ENCODE measurements at places on chromosomes 6 and 20.

DNA sequence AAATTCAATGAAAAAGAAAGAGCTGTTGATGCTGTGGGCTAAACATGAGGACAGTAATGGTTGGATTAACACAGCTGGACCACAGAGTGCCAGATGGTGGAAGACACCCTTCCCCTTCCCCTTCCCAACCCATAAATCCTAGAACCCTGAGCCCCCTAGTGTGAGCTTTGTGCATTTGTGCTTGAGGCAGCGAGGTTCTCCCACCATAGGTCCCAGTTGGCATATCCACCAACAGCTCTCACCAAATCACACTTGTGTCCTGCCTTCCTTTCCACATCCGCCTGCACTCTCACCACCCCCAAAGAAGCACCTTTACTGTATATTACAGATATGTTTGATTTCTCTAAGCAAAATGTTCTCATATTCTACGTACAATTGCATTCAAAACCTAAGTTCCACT is 32.8 kb upstream of the HBS1L start:
- no peak for DNase-seq

DNA sequence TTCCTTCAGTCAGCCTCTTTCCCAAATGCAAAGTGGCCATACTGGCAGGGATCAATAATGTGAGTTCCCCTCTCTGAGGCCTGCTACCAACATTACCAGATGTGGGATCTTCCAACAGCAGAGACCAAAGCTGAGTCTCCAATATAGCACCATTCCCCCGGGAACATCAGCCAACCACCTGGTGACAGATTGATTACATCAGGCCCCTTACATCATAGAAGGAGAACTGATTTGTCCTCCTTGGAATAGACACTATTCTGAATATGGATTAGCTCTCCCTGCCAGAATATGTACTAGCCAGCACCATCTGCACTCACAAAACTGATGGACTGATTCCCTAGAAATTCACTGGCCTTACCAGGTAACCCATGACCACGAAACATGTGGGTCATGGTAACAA is 61.9 kb upstream of the CARMIL1 start:
- DNase-seq, result no peak

GRCh38 chr6:79038061-79038460 is 40.0 kb downstream of the PHIP start:
- DNase-seq, result no peak

DNA sequence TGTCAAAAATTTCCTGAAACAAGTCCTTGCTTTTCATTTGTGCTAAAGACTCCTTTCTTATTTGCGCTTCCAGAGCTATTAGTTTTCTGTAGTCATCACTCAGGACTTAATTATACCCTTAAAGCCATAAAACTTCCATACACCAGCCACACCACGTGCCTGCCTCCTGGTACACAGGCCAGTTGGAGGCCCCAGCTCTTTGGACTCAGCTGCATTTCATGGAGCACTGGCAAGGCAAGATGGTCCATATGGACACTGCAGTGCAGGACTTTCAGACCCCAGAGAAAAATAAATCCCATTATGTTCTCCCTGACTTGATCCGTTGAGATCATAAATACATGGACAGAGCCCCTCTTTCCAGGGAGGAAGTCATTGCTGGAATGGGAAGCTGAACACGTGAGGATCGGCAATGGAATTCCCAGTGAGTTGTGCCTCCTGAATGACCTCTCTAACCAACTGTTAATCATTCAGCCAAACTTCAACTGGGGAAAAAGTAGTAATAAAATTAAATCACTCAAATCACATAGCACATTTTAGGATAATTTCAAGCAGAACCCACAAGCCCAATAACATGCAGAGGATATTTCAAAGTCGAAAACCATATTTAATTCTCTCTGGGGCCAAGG is 173.1 kb downstream of the HACE1 start:
- DNase-seq, result no peak

DNA sequence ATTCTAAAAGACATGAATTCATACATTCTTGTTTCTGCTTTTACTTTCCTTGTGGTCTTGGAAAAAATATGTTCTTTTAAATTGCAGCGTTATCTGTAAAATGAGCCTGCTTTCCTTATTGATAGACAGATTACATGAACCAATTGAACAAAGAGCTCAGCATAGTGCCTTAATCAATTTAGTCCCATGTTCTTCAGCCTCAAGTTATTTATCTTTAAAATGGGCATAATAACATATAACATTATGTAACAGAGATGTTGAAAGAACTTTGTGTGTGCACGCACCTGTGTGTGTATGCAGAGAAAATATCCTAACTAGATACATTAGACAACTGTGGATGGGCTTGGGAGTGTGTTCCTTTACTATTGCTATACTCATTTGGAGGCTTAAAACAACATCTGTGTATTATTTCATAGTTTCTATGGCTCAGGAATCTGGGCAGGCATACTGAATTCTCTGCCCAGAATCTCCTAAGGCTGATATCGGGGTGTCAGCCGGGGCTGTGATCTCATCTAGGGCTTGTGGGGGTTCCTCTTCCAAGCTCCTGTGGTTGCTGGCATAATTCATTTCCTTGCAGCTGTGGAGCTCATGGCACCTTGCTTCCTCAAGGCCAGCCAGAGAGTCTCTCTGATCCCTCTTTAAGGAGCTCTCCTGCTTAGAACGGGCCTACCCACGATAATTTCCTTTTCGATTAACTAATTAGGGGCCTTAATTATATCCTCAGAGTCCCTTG is 194.1 kb downstream of the ARID1B start:
- DNase-seq, result no peak

GRCh38 chr20:41218466-41218865 is 81.1 kb downstream of the PLCG1 start:
- DNase-seq, result peak; percentile 36

- DNase-seq, result peak; percentile 95
Measured at GRCh38 chr20:3407771-3408637, 535 bp upstream of the DNAAF9 start.

DNA sequence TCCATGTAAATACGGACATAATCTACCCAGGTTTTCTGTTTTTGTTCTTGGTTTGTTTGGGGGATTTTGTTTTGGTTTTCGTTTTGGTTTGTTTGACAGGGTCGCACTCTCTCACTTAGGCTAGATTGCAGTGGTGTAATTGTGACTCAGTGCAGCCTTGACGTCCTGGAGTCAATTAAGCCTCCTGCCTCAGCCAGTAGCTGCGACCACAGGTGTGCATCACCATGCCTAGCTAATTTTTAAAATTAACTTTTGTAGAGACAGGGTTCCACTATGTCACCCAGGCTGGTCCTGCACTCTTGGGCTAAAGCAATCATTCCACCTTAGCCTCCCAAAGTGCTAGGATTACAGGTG is 37.8 kb upstream of the EYA4 start:
- DNase-seq, result no peak

DNA sequence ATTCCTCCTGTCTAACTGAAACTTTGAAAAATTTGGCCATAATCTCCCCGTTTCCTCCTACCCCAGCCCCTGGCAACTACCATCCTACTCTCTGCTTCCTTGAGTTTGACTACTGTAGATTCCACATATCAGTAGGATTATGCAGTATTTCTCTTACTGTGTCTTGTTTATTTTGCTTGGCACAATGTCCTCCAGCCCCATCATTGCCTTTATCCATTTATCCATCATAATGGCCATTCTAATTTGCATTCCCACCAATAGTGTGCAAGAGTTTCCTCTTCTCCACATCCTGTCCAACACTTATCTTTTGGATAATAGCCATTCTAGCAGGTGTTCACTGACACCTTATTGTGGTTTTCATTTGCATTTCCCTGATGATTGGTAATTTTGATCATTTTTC is 202.3 kb downstream of the THBS2 start:
- DNase-seq, result no peak

GRCh38 chr6:56693246-56693607 is 50.5 kb upstream of the DST start:
- DNase-seq, result no peak

- DNase-seq, result peak; percentile 39
Measured at GRCh38 chr6:40931931-40932330, 107.1 kb downstream of the UNC5CL start.

- no peak for DNase-seq
Measured at GRCh38 chr6:145715426-145715825, 19.9 kb downstream of the EPM2A start.

- no peak for DNase-seq
Measured at GRCh38 chr6:34587325-34587724, 31.2 kb upstream of the SPDEF start.

DNA sequence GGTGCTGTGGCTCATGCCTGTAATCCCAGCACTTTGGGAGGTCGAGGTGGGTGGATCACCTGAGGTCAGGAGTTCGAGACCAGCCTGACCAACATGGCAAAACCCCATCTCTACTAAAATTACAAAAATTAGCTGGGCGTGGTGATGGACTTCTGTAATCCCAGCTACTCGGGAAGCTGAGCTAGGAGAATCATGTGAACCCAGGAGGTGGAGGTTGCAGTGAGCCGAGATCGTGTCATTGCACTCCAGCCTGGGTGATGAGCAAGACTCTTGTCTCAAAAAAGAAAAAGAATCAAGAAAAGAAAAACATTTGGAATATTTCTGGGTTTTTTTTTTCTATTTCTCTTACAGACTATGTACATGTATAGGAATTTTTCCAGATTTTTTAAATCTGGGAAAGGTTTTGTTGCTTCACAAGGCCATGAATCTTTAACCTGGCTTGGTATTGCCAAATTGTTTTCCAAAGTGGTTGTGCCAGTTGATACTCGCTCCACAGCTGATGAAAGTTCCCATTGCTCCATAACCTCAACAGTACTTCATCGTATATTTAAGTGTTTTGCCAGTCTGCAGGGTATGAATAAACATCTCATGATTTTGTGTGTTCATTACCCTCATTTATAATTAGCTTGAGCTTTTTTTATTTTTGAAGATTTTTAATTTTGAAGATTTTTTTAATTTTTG is 33.5 kb downstream of the RNF217 start:
- DNase-seq, result no peak

DNA sequence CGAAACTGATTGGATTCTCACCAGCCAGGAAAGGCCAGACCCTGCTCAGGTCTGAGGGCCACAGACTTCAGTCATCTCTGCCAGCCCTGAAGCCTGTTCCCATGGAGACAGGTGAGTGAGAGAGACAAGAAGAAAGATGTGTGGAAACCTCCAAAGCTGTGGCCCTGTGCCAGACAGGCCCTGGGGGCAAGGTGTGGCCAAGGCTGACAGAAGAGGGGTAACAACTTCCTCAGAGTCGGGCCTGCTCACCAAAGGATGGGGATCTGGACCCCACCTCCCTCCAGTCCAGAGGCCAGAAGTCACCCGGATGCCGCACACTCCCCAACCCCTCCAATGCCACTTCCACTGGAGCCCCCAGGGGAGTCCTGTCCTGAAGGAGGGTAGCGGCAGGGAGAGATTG is 73.6 kb downstream of the MDGA1 start:
- DNase-seq, result no peak

- no peak for DNase-seq
Measured at GRCh38 chr20:19995220-19995863, 21.8 kb upstream of the NAA20 start.

DNA sequence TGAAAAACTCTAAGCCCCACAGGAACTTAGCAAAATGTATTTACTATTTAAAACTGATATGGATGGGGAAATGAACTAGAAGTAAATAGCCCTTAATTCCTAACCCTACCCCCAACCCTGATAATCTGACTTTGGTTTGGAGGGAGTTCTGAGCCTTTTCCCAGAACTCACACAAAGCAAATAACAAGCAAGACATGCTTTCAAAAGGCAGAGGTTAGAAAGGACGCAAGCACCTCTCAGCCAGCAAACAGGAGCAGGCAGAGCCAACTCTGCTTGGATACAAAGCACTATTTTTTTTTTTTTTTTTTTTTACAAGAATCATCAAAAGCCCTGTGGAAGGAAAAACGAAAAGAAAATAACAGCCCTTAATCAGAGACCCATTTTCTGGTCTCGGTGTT is 58.7 kb downstream of the SLC22A23 start:
- DNase-seq, result no peak

- no peak for DNase-seq
Measured at GRCh38 chr6:135738636-135739035, 112.9 kb upstream of the PDE7B start.

GRCh38 chr6:109892451-109893435 is 85.4 kb upstream of the GPR6 start:
- no peak for DNase-seq

- no peak for DNase-seq
Measured at GRCh38 chr6:149711711-149712110, 6.2 kb downstream of the LATS1 start.

- DNase-seq, result no peak
Measured at GRCh38 chr6:72579865-72580264, 42.0 kb upstream of the KCNQ5 start.

DNA sequence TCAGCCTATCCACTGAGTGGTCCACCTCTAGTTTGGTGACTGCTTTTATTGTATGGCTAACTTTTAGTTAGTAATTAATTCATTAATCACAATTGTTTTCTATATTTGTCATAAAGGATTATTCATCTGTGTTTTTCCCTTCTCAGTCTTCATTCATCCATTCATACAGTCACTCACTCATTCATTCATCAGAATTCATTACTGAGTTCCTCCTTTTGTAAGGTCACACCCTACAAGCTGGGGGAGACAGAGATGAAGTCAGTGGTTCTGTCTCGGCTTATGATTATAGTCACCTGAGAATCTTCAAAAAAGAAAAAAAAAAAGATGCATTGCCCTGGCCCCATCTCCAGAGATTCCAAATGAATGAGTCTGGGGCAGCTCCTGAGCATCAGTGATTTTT is 257.1 kb downstream of the ADGB start:
- no peak for DNase-seq

DNA sequence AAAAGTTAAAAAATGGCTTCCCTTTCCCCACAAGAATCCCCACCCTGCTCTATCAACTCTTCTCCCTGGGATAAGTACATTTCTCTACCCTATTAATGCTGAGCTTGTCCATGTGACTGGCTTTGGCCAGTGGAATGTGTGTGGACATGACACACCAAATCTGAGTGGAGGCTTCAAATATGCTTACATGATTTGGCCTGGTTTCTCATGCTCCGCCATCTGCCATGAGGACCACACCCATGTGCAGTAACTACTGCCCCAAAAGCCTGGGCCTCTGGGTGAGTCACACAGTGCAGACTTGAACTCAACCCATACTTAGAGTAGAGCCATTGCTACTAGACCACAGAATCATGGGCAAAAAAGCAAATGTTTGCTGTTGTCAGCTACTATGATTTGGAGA is 65.4 kb downstream of the PRND start:
- DNase-seq, result peak; percentile 59

DNA sequence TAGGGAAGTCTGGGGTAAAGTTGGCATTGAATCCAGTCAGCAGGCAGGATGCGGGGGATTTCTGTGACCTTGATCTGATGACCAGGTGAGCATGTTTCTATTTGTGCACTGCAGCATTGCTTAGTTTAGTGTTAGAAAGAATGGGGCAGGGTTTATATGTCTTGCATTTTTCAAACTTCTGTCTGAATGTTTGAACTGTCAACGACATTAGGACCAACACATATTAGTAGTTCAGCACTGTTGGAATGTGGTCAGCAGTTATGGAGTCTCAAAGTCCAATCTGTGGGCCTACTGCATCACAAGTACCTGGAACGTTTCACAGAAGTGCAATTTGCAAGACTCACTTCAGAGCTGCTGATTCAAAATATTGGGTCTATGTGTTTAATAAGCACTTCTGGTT is 276.6 kb upstream of the BMP2 start:
- DNase-seq, result no peak

GRCh38 chr20:41654292-41654691 is 36.1 kb upstream of the CHD6 start:
- DNase-seq, result no peak
